ENCODE measurements at places on chromosomes 11 and 22.

- no peak for DNase-seq
Measured at GRCh38 chr11:70712471-70712870, 314.1 kb downstream of the CTTN start.

DNA sequence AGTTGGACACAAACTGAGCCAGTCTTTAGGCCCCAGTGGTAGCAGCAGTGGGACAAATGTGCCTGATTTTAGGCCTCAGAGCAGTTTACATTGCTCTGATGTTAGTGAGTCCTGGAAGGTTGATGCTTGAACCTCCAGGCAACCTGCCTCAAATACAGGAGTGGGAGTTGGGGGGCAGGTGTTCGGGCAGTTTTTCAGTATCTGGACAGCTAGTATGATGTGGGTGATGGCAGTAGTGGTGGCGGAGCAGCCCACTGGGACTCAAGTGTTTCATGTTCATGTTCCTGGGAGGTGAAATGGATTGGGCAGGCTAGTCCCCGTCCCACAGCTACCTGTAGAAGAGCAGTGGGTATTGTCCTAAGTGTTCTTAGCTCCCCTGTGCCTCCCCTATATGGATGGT is 857.8 kb downstream of the JRKL start:
- no peak for DNase-seq

DNA sequence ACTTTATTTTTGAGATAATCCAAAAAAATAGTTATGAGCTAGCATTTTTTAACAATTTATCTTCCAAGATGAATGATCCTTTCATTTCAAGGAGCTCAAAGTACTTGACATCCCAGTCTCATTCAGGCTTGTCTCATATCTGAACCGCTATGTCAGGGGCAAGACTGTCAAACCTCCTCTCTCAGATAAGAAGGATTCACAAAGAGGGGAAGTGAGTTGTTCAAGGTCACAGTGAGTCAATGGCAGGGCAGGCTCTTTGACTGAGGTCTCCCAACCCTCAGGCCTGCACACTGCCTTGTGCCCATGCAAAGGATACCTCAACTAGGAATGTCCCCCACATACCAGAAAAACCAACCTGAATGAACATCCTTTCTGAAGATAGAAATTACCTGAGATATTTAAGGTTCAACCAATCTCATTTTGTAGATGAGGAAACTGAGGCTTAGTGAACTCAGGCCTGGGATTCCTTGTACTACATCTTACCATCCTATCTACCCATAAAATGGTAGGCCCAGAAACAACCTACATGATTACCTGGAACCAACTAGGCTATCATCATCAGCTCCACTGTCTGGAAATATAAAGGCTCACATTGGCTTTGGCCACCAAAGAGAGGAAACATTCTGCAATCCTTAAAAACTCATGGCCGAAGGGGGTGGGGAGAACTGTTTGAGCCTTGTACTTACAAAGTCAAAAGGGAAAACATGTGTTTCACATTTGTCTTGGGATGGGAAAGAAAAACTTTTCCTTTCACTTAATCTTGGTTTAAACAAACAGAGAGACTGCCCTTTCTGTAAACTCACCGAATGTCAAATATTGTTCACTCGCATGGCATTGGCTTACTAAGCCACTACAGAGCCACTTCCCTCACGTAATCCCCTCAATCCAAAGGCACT is 51.1 kb downstream of the LIF start:
- no peak for DNase-seq

DNA sequence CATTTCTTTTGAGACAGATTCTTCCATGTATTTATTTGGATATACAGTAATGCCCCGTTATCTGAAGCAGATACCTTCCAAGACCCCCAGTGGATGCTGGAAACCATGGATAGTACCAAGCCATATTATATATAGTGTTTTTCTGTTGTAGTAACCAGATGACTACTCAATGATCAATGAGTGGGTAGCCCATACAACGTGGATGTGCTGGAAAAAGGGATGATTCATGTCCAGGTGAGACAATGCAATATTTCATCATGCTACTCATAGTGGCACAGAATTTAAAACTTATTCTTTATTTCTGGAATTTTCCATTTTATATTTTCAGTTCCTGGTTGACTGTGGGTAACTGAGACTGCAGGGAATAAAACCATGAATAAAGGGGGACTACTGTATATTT is 427.5 kb downstream of the METTL15 start:
- no peak for DNase-seq

DNA sequence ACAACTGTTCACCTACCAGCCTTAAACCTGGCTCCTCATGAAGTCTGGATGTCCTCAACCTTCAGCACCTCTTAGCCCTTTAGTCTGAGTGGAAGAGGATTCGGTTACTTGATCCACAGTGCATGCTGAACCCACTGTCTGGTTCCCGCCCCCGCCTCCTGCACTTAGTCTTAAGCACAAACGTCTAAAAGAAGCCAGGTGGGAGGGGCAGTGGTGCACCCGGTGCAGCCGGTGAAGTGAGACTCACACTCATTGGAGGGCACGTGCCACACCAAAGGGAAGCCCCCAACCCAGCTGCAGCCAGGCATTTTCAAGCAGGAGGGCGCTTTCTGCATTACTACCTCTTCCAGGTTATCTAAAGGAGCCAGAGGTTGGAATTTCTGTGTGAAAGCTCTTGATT is 146.8 kb downstream of the COMMD9 start:
- no peak for DNase-seq

- peak; percentile 64 for DNase-seq
Measured at GRCh38 chr11:32005786-32006416, 85.0 kb upstream of the RCN1 start.

- no peak for DNase-seq
Measured at GRCh38 chr11:111612224-111612623, 10.0 kb downstream of the SIK2 start.

- no peak for DNase-seq
Measured at GRCh38 chr11:114145166-114145775, 85.8 kb downstream of the ZBTB16 start.

GRCh38 chr11:35676611-35676965 is 14.0 kb downstream of the TRIM44 start:
- no peak for DNase-seq

GRCh38 chr11:27228906-27229290 is 134.1 kb downstream of the CCDC34 start:
- peak; percentile 32 for DNase-seq

DNA sequence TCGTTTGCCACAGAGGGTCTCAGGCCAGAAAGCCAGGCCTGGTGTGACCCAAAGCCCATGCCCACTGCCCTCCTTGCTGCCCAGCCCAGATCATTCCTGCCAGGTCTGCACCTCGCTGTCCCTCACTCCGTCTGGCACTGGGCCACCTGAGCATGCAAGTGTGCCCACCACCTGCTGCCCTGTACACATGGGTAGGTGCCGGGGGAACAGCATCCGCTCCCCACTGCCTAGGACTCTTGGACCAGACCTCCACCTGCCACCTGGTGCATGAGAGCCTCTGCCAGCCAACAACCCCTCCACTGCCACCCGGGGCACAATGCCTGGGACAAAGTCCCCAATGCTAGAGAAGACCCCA is 12.5 kb downstream of the MGAT3 start:
- DNase-seq, result peak; percentile 59

DNA sequence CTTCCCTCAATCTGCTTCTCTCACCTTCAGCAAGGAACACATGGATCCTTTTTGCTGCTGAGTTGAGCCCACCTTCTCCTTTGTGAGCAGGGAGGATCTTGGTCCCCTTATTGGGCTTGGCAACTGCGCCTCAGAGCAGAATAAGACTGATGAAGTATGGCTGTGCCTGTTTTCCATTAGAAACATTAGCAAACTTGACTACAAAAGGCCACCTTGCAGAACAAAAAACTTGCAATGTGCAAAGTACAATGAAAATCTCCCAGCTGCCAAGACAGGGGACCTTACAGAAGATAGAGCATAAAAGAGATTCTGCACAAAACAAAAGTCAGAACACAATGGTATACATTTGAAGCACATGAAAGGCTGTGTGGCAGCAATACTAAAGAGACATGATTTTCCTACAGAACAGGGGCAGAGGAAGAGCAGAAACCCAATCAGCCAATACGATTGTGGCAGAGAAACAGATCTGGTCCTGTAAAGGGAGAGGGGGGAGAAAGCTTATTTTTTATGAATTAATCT is 173.5 kb upstream of the SNX19 start:
- no peak for DNase-seq

- no peak for DNase-seq
Measured at GRCh38 chr11:108084811-108085210, 36.6 kb upstream of the ACAT1 start.

DNA sequence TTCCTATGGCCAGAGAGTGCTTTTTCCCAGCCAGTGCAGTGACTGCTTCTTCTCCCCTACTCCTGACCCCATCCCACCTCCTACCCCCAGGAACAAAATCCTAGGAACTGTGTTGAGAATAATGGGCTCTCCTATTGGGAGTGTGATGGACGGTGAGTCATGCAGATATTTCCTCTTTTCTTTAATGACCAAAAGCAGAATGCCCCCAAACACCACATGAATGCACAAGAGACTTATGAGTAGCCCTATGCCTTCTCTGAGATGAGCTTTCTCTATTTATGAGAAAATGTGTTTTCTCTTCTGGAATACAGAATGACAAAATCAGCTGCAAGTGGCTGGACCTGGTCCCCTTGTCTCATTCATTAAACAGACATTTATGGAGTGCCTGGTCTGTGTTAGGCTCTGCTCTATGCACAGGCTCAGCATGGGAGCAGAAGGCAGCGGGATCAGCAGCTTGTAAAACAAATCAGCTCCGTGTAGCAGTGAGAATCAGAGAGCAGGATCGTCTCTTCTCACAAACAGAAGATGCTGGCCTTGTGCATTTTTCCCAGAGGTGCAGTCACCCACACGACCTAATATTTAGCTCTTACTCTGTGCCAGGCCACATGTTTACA is 47.5 kb upstream of the GALNT18 start:
- DNase-seq, result peak; percentile 76

DNA sequence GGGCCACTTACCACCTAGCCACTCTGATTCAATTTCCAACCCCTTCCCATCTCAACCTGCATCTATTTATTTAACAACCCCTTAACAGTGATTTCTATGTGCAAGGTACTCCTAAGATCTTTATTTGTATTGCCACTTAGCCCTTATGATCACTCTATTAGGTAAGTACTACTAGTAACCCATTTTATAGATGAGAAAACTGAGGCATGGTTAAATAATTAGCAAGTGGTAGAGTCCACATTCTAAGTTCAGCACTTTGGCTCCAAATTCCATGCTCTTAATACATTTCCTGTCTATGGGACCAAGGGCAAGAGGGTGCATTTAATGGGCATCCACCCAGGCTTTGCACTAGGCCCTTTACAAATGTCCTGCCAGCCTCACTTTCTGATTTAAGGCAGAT is 38.1 kb upstream of the CSNK2A3 start:
- no peak for DNase-seq

- DNase-seq, result no peak
Measured at GRCh38 chr11:128786507-128786906, 80.6 kb downstream of the KCNJ1 start.

GRCh38 chr11:79094616-79095015 is 346.2 kb downstream of the TENM4 start:
- DNase-seq, result peak; percentile 77

- no peak for DNase-seq
Measured at GRCh38 chr11:93063086-93063485, 93.6 kb downstream of the MTNR1B start.

- DNase-seq, result no peak
Measured at GRCh38 chr11:112348480-112349029, 87.9 kb upstream of the PLET1 start.

Measured in cerebellar cortex (tissue), 1 donor.